ENCODE measurements at places on chromosomes 4 and X.

DNA sequence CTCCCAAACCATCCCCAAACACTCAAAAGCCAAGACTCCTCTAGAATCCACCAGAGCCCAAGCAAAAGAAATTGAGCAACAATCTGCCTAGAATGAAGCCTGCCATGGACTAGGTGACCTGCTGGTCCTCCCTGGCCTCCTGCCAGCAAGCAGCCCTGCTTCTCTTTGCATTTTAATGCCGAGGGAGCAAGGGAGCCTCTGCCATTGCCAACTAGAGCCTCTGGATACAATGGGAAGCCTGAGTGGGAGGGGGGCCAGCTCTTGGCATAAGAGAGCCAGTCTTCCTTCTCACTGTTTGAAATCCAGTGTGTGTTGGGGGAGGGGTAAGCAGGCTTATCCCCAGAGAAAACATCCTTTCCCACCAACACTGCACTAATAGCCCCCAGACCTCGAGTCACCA is 1.5 kb upstream of the GDPD2 start:
- no peak for DNase-seq

DNA sequence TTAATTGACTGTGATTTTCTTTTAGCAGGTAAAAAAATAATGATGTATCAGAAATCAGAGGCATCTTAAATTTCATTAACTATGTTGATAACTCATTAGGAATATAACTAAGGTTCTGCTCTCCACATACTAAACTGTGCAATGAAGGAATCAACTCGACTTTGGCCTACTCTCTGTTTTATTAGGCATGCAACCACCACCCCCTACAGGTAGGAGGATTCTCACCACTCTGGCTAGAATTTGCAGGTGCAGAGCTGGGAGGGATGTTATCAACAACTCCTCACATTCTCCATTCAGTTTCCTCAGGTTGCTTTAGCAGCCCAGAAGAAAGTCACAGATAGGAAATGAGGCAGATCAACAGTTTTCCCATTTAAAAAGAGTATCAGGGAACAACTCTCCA is 160.1 kb downstream of the COX18 start:
- no peak for DNase-seq

DNA sequence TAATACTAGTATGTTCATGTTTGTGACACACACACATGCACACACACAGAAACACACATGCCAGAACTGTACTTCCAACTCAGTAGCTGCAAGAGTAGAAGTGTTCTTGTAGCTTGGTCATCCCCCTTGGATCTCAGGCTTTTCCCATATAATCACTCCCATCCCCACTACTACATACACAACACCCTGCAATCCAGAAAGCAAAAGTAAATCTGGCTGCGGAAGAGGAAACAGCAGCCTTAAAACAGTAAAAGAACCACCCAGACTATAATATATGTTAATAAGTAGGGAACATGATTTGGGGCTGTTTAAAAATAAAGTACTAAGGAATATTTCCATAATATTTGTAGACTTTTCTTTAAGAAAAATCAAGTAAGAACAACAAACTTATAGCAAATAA is 103.2 kb downstream of the AMMECR1 start:
- no peak for DNase-seq

DNA sequence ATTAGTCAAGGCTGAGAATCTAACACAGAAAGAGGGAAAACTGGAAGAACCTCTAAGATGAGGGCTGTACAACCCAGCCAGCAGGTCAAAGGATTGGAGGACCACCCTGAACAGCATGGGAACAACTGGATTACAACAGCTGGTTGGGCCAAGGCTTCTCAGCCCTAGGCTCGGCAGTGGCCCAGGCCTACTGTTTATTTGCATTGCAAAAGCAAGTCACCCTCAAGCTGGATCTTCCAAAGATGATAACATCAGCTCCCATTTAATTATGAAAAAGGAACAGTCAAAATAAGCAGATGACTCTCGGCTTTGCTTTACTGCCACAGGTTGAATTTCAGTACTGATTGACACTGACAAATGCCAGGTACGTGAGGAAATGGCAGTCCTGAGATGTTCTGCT is 61.8 kb downstream of the GPC3 start:
- no peak for DNase-seq

DNA sequence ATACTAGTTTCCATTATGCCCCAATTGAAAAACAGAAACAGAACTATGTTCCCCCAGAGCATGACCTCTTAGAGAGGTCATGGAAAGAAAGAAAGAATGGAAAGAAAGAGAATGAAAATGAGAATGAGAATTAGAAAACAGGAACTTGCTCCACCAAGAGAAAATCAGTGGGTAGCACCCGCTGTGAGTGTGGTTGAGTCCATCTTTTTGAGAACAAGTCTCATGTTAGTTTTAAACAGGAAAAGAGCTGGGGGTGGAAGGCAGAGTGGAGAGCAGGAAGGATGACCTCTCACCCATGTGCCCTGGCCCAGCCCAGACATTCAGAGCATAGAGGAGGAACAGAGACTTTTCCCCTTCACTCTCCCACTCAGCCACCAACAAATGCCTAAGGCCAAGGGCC is 4.9 kb downstream of the GSX2 start:
- no peak for DNase-seq
